T follicular helper cell (primary cell): ENCODE measurements at places on chromosomes 7 and 10.

- no peak for DNase-seq
Observed at GRCh38 chr10:9285690-9286089, 1231.2 kb downstream of the GATA3 start.

GRCh38 chr7:78015574-78016260, 217.1 kb downstream of the PHTF2 start:
- no peak for DNase-seq

DNA sequence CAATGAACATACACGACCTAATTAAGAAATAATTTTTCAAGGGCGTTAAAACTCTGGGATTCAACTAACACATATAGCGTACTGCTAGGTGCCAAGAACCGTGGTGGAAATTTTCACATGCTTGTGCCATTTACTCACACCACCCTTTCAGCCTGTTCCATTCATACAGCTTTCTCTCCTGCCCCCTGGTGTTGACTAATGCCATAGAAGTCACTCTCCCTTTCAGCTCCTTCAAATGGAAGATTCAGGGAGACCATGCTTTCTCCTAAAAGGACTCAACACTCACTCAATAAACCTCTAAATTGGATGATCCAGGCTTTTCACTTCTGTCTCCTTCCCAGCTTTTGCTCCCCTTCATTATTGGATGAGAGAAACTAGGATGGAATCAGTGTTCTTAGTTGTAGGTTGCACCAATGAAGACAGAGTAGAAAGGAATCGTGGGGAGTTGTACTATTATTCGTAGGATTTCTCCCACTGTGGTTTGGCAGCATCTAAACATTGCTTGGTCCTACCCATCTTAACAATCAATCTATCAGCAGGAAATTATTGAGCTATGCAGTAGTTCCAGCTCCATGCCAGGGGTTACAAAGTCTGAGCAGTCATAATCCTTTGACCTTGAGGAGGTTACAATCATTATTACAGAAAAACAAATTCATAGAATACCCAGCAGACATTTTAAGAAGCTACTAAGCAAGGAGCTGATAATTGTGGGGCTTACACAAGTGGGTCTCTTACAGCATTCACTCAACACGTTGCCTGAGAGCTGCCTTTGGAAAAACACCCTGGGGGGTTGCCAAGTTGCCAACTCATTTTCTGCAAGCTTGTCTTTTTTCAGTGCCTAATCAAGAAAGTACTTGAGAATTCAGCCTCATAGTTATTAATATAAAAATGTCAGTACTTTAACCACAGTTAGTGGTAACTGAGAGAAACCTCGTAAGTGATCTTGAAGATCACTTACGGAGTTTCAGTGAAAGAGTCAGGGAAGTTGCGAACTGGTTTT, 2.8 kb upstream of the PPP1R3C start:
- peak; percentile 30 for DNase-seq

GRCh38 chr7:21923658-21924057, 22.0 kb downstream of the CDCA7L start:
- DNase-seq, result no peak

DNA sequence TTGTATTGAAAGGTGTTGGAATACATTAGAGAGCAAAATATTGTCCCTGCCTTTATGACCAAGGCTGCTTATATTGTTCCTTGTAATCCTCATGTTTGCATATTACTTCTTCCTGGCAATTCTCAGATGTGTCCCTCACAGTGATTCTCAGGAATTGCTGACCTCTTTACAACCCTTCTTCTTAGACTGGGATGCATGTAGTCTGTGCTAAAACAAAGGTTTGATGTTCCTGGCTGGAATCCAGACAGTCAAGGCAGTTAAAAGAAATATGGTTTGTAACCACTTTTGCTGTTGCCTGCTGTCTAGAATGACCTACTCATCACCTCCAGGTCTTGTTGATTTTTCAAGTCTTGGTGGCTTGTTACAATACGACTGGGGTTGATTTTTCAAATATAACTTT, 367.6 kb downstream of the HGF start:
- DNase-seq, result no peak

DNA sequence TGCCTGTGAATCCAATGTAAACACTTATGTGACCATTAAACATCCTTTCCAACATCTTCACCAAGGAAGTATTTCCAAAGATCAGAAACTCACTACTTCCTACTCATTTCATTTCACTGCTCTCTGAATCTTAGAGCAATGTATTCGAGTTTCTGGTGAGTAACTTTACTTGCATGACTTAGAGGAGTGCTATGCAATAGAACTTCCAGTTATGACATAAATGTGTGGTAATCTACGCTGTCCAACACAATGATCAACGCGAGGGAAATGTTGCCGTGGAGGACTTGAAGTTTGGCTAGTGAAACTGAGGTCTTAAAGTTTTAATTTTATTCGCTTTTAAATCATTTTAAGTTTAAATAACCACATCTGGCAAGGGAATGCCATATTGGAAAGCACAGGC, 1326.3 kb downstream of the XPNPEP1 start:
- DNase-seq, result no peak

- DNase-seq, result no peak
Observed at GRCh38 chr7:5598261-5598761, 174.7 kb upstream of the TNRC18 start.

- no peak for DNase-seq
Observed at GRCh38 chr10:26211781-26212444, 4.7 kb upstream of the GAD2 start.

GRCh38 chr10:62635127-62635526, 169.4 kb upstream of the ADO start:
- no peak for DNase-seq

DNA sequence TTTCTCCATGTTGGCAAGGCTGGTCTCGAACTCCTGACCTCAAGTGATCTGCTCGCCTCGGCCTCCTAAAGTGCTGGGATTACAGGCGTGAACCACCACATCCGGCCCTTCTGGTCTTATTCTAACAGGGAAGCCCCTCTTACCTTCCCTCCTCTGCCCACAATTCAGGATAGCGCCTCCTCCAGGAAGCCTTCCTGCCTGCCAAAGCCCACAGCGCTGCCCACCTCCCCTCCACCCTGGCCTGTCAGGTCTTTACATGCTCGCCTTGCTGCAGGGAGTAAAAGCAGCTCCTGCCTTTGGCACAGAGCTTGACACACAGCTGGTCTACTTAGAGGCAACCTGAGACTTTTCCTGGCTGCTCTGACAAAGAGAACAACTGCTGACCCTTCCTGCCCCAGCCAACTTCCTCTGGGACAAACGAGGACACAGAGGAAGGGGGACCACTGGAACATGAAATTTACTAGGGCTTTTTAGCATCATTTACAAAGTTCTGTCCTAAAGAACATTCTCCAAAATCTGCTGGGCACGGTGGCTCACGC, 13.2 kb downstream of the MLXIPL start:
- no peak for DNase-seq

DNA sequence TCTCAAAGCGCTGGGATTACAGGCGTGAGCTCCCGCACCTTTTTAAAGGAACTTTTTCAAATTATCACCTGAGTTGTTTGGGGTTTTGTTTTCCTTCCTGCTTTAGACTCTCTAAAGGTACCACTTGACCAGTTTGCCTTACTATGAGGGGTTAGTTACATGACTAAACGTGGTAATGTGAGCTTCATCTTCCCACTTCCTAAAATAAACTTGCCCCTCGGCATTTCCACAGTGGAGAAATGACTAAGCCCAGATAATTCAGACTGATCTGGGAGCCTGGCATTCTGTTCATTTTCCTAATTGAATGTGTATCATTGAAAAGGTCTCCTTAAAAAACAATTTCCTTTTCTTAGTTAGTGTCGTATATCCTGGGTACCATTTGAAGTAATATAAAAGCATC, 163.4 kb downstream of the PLXDC2 start:
- no peak for DNase-seq

DNA sequence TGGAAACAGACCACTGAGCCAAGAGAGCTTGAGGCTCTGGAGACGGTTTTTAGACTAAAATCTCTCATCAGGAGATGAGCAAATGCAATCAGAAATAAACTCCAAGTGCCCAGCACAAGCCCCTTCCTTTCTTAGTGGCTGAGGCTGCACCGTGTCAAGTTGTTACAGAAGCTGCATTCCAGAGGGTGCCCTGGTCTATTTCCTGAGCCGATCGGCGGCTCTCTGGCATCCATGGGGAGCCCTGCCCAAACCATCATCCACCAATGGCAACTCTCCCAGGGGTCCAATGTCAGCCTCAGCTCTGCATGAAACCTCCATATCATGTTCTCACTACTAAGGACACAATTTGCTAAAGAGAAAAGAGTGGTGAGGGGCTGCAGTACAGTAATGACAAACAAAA, 89.6 kb downstream of the SVIL start:
- DNase-seq, result no peak

GRCh38 chr10:73991884-73992245, 6.1 kb upstream of the VCL start:
- peak; percentile 59 for DNase-seq

DNA sequence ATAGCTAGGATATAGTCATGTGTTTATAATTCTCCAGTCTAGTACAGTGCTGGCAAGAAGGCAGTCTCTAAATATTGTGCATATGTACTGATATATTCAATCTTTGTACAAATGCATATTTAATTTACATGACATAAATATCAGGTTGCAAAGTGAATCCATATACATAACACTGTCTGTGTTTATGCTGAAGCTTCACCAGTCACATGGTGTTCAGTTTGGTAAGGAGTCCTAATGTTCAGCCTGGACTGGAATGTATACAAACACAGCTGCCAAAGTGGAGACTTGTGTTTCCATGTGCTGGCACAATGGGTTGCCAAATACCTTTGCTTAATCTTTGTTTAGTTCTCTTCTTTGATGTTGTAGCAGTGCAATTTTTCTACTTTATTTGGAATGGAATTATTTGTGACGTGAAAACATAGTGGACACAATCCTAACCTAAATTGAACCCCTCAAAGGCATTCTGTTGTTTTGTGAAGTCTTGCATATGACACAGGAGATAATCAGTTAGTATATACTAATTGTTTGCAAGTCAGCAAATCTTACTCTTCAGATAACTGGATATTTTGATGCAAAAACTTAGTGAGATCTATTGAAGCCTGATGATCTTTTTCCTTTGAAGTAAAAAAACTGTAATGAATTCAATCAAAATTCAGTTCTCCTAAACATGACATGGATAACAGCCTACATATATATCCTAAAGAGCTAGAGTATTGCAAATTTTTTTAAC, 17.3 kb upstream of the ARL4A start:
- no peak for DNase-seq

DNA sequence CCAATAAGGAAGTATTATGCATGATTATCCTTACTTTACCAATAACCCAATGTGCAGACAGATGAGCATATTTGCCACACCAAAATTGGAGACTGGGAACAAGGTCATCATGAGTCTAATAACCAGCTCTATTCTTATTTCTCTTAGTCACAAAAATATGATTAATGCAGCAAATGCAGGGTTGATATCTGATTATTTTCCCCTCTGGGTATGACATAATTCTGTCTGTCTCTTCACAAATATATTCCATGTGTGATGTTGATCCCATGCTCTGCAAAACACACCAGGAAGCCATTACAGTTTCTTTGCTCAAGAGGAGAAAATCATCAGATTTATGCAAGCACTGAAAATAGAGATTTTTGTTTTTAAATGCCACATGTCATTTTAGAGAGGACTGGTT, 196.5 kb upstream of the DGKB start:
- DNase-seq, result no peak

- no peak for DNase-seq
Observed at GRCh38 chr7:25558605-25559004, 330.3 kb upstream of the NPVF start.
